ENCODE measurements at places on chromosomes 4 and X. TPM values are rescaled to one million over a fixed set of nuclear protein-coding genes. Genes with fewer than 3 reads are reported as not detected.

Gene OTOP1
- not detected for total RNA-seq

Gene MAP3K15
- 0.16 TPM for total RNA-seq

Gene GAB3
- 1.1 TPM for total RNA-seq

Gene H2AZ1
- total RNA-seq = 746 TPM

All from mesangial cell (primary cell).